ENCODE measurements at places on chromosomes 7 and 10. TPM values are rescaled to one million over a fixed set of nuclear protein-coding genes. Genes with fewer than 3 reads are reported as not detected.

GRCh38 chr7:7519056-7519455 lies 16.6 kb downstream of the COL28A1 start:
- no peaks in the 10 kb centered on the region for H3K27me3 ChIP-seq
- no peaks in the 10 kb centered on the region for H3K36me3 ChIP-seq
- H3K4me1 ChIP-seq, result no peaks in the 10 kb centered on the region

DNA sequence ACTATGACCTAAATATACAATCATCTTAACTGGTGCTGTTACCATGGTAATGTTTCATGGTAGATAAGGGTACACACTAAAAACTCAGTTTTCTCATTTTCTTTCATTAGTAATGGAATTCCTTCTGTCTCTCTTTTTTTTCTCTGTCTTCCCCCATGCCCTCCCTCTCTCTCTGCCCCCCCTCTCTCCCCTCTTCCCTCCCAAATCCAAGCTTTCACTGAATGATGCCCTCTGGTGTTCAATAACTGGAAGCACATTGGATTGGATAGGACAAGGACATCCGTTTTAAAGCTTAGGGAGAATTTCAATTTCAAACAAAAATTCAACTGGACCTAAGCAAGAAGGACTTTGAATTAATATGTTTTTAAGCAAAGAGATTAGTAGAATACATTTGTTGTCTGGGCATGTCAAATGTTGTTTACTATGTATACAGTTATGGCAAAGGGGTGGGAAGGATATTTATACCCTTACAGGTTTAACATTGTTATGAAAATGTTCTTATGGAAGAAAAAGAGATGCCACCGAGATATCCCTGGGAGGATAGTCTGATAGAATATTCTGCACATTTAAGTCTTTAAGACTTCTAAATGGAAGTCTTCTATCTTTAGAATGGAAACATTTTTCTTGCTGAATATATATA lies 6.1 kb downstream of the CHRM2 start:
- peaks cover 14% of the 10 kb centered on the region for H3K4me1 ChIP-seq
- H3K4me3 ChIP-seq, result no peak overlapping the region
- no peaks in the 10 kb centered on the region for H3K36me3 ChIP-seq
- peaks cover 23% of the 10 kb centered on the region for H3K27me3 ChIP-seq
- H3K27ac ChIP-seq, result no peak overlapping the region
- DNase-seq, result no peak

- H3K27ac ChIP-seq, result no peak overlapping the region
- H3K4me1 ChIP-seq, result no peaks in the 10 kb centered on the region
- no peak overlapping the region for H3K4me3 ChIP-seq
- no peaks in the 10 kb centered on the region for H3K36me3 ChIP-seq
These were observed 343.9 kb downstream of the PLXNA4 start for GRCh38 chr7:132232406-132232805.

GRCh38 chr7:25665374-25665773 lies 437.1 kb upstream of the NPVF start:
- no peaks in the 10 kb centered on the region for H3K36me3 ChIP-seq
- no peaks in the 10 kb centered on the region for H3K27me3 ChIP-seq
- H3K27ac ChIP-seq, result no peak overlapping the region
- DNase-seq, result no peak
- peaks cover 5% of the 10 kb centered on the region for H3K4me1 ChIP-seq

DNA sequence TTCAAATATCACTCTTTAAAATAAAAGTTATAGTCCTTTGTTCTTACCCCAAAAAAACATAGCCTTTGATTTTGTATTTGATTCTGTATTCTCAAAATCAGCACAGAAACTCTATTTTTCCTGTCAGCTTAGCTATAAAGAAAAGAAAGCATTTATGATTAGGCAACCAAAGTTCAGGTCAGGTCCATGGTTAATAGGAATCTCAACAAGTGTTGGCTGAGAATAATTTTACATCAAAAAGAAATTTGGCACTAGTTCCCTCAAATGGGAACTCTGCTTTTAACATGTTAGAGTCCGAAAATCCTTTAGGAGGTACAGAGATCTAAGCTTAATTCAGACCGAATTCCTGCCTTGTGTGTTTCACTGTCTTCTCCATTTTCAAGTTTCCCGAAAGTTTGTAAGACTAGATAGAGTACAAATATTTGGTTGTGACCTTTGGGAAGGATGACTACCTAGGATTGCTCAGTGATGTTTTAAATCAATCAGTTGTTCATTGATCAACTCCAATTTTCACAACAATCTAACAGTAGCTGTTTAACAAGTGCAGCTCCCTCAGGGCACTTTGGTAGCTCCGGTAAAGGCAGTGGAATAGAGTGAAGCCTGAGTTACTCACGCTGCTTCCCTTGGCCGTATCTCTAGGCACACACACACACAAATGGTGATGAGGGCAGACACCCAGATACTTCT lies 8.8 kb upstream of the ENO4 start:
- no peaks in the 10 kb centered on the region for H3K4me1 ChIP-seq
- DNase-seq, result no peak
- H3K36me3 ChIP-seq, result no peaks in the 10 kb centered on the region
- no peak overlapping the region for H3K27ac ChIP-seq

DNA sequence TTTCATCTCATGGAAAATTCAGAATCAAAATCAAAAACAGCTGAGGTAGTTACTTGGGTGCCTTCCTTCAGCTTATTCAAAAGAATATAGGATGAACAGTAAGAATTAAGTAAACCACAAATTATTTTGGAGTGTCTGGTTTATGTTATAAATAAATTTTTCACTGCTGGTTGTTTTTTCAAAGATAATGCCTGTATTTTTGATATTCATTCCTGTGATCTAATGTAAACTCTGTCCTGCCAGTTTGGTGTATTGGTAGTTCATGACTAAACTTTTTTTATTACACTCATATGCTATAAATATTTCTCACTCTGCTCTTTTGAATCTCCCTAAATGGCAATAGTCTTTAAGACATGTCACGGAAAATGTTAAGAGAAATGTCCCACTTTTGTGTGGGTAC lies 11.6 kb upstream of the RAB11FIP2 start:
- H3K4me1 ChIP-seq, result no peaks in the 10 kb centered on the region
- H3K27me3 ChIP-seq, result no peaks in the 10 kb centered on the region
- H3K4me3 ChIP-seq, result no peak overlapping the region
- DNase-seq, result no peak
- no peaks in the 10 kb centered on the region for H3K36me3 ChIP-seq
- no peak overlapping the region for H3K27ac ChIP-seq

- no peaks in the 10 kb centered on the region for H3K36me3 ChIP-seq
- no peaks in the 10 kb centered on the region for H3K4me1 ChIP-seq
- DNase-seq, result no peak
These were observed 180.0 kb downstream of the FGFR2 start for GRCh38 chr10:121418126-121418777.

- H3K36me3 ChIP-seq, result no peaks in the 10 kb centered on the region
- H3K4me1 ChIP-seq, result no peaks in the 10 kb centered on the region
- no peaks in the 10 kb centered on the region for H3K27me3 ChIP-seq
- H3K27ac ChIP-seq, result no peak overlapping the region
These were observed 53.6 kb upstream of the AGR3 start for GRCh38 chr7:16935341-16935735.

The AZGP1 gene
- 87.7 TPM for total RNA-seq

The ZNF212 gene
- total RNA-seq, result 10.2 TPM

The OR2A5 gene
- not detected for total RNA-seq

The LRRC4 gene
- total RNA-seq, result 6.4 TPM

The HECW1 gene
- 1.6 TPM for total RNA-seq

The PARD3 gene
- total RNA-seq, result 38.5 TPM

The BHLHA15 gene
- total RNA-seq, result 0.81 TPM
